ENCODE measurements at places on chromosomes 6 and 20.

DNA sequence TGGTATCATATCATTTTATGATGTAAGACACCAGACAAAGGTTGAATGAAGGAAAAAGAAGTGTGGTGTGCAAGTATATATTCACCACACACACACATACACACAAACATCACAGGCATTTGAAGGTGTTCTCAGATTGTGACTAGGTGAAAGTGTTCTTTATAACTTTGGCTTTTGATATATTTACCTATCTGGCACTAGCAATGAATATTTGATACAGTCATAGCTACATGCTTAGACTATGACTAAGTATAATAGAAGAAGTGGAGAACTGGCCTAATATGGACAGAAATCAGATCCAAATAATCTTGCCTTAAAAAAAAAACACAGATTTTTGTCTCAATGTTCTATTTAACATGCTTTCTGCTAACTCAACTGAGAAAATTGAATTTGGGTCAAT lies 809.9 kb downstream of the KIF16B start:
- no peak for DNase-seq

- DNase-seq, result no peak
Measured at GRCh38 chr6:121733234-121733633, 297.8 kb downstream of the GJA1 start.

GRCh38 chr6:123263981-123264380 lies 267.9 kb downstream of the CLVS2 start:
- no peak for DNase-seq

GRCh38 chr6:47091886-47092668 lies 49.9 kb upstream of the ADGRF1 start:
- no peak for DNase-seq

DNA sequence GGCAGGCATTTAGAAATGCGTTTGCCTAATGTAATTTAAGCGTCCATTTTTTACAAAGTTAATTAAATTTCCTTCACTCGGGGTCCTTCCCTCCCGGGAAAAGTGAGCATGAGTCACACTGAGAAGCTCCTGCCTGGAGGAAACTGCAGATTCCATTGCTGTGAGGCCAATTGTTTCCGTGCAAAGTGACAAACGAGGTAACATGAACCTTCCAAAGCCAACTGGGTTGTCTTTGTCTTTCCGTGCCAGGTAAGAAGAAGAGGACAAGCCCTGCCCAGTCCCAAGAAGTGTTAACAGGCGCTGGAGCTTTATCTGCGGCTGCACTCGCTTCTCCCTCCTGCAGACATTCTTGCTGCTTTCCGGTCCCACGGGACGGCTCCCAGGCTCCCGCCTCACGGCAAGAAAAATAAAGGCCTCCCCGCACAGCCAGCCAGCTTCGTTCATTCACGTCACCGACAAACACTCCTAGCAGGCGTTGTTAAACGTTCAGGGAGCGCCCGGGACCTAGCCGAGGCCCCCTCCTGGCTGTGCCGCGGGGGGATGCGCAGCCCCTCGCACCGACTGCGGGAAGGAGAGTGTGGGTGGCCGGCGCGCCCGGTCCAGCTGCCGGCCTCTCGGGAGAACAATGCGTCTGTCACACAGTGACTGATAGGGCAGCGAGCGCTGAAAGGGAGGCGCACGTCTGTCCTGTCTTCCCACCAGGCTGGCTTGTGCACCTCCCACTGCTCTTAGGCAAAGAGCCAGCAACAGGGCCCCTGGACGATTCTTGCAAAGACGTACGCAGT lies 61.5 kb upstream of the HDDC2 start:
- no peak for DNase-seq

DNA sequence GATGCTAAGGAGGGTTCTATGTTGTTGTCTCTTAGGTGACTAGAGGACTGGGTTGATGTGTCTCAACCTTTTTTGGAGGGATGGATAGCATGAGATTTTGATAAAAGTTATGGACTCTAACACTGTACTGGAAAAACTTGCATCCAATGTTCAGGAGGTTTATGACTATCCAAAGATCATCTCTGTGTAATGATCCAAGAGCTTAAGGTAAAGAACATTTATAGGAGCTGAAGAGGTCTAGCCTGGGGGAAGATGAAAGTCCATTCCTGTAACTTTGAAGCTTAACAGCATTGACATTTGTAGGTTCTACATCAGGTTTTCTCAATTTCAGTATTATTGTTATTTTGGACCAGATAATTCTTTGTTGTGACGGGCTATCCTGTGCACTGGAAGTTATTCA lies 48.9 kb downstream of the ESF1 start:
- no peak for DNase-seq

GRCh38 chr6:209432-210103 lies 82.7 kb upstream of the DUSP22 start:
- DNase-seq, result no peak

- no peak for DNase-seq
Measured at GRCh38 chr20:50285376-50286173, 94.9 kb downstream of the CEBPB start.

DNA sequence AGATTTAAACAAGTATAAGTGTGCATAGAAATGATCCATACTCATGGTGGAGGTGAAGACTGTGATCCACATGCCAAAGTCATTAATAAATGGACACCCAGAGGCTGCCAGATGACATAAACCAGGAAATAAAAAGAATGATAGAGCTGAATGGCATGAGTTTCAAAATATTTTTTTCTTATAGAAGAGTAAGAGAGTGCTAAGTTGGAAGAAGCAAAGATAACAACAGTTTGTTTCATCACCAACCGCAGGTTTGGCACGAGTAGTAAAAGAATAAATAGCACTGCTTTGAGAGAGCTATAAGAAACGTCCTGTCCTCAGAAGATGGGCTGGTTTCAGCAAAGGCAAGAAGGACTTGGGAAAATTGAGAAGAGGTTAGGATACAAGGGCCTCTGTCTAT lies 246.9 kb downstream of the UBE3D start:
- no peak for DNase-seq

DNA sequence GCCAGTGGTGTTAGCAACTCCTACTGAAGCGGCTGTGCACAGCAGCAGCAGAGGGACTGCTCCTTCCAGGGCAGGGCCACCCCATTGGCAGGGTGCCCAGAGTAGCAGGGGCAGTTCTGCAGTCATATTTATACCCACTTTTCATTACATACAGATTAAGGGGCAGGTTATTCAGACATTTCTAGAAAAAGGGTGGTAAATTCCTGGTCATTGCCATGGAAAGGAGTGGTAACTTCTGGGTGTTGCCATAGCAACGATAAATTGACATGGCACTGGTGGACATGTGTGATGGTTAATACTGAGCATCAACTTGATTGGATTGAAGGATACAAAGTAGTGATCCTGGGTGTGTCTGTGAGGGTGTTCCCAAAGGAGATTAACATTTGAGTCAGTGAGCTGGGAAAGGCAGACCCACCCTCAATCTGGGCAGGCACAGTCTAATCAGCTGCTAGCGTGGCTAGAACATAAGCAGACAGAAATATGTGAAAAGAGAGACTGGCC lies 45.0 kb downstream of the IYD start:
- no peak for DNase-seq

- DNase-seq, result no peak
Measured at GRCh38 chr6:169019111-169019510, 234.5 kb downstream of the THBS2 start.

DNA sequence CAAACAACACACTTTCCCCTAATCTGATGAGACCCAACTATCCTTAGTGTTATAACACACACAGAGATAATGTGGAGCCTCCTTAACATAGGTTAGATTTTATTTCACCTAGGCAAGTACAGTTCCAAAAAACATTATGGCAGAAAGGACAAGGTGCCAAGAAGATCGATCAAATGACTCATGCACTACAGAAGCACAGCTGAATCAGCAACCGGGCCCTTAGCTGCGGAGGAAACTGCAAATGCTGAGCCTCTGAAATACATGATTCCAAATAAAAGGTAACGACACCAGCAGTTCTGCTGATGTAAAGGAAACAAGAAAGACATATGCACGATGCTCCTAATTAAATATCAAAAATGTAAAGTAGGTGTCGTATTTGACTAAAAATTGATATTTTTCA lies 19.9 kb upstream of the MUC21 start:
- DNase-seq, result no peak

GRCh38 chr6:470901-471448 lies 79.4 kb downstream of the IRF4 start:
- DNase-seq, result no peak
